Placental epithelial cell (primary cell): ENCODE measurements at places on chromosomes 11 and 22. TPM values are rescaled to one million over a fixed set of nuclear protein-coding genes. Genes with fewer than 3 reads are reported as not detected.

The FAM118A gene
- total RNA-seq: 10.2 and 18.1 TPM in 2 replicates

The INPP5J gene
- 0.43 and 0.79 TPM in 2 replicates for total RNA-seq

The ARHGAP8 gene
- 9.0 and 12.6 TPM in 2 replicates for total RNA-seq

The P2RY6 gene
- 1.8 and 8.2 TPM in 2 replicates for total RNA-seq

The BID gene
- 7.5 and 7.9 TPM in 2 replicates for total RNA-seq

The KBTBD3 gene
- total RNA-seq: 2.8 and 4.3 TPM in 2 replicates

The OR8B4 gene
- not detected in 2 replicates for total RNA-seq

The FIBIN gene
- under 0.01 and 0.11 TPM in 2 replicates for total RNA-seq

The POU2AF2 gene
- not detected in 2 replicates for total RNA-seq

The MFNG gene
- not detected in 2 replicates for total RNA-seq
